ENCODE measurements at places on chromosomes 2 and 18.

DNA sequence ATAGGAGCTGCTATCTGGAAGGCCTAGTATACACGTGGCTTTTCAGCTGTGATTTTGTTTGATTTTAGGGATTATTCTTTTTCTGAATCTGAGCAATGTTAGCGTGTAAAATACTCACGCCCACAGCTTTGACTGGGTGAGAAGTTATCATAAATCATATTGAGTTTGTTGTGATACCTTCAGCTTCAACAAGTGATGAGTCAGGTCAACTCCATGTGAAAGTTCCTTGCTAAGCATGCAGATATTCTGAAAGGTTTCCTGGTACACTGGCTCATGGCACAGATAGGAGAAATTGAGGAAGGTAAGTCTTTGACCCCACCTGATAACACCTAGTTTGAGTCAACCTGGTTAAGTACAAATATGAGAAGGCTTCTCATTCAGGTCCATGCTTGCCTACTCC lies at the start of gene GKN1:
Gene GKN1 (plus strand): TSS at position 386 of the 400 bp plus-strand sequence. CDS start 42 bp downstream, outside the sequence.
- DNase-seq, result no peak

DNA sequence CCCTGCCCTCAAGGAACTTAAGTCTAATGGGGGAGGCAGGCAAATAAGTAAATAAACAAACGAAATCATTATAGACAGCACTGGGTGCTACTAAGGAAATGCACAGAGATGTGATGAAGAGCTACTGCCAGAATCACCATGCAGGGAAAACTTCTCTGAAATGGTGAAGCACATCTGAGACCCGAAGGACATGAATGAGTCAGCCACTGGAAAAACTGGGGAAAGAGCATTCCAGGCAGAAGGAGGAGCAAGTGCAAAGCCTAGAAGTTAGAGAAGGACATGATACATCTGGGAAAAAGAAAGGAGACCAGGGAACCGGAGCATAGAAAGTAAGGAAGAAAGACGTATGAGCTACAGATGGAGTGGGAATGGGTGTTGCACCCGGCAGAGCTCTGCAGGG lies 56.8 kb downstream of the TGFA start:
- no peak for DNase-seq

- DNase-seq, result no peak
Observed at GRCh38 chr2:75238670-75239330, 39.5 kb upstream of the TACR1 start.

GRCh38 chr2:25103287-25103871 lies 61.5 kb downstream of the EFR3B start:
- no peak for DNase-seq

DNA sequence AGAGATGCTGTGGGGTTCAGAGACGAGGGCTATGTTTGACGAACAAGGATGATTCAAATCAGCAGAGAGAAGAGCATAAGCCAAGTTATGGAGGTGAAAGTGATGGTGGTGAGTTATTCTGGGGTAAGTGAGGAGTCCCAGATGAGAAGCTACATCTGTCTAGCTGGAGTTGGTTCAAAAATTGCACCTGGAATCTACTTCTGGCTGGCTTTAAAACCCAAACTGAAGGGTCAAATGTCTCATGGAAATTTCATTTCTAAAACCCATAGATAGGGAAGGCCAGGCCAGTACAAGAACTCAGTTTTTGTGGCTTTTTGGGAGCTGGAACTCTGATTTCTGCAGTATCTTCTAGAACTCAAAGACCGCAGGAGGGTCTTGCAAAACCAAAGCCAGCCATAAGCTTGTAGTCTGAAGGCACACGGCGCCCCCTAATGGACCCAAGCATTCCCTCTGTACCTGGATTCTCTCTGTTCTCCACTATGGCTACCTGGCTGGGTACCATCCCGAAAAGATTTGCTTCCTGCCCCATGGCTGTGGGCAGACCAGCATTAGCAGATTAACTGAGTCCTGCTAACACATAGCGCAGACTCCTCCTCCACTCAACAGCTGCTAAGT lies 229.1 kb upstream of the SLC14A2 start:
- DNase-seq, result no peak

DNA sequence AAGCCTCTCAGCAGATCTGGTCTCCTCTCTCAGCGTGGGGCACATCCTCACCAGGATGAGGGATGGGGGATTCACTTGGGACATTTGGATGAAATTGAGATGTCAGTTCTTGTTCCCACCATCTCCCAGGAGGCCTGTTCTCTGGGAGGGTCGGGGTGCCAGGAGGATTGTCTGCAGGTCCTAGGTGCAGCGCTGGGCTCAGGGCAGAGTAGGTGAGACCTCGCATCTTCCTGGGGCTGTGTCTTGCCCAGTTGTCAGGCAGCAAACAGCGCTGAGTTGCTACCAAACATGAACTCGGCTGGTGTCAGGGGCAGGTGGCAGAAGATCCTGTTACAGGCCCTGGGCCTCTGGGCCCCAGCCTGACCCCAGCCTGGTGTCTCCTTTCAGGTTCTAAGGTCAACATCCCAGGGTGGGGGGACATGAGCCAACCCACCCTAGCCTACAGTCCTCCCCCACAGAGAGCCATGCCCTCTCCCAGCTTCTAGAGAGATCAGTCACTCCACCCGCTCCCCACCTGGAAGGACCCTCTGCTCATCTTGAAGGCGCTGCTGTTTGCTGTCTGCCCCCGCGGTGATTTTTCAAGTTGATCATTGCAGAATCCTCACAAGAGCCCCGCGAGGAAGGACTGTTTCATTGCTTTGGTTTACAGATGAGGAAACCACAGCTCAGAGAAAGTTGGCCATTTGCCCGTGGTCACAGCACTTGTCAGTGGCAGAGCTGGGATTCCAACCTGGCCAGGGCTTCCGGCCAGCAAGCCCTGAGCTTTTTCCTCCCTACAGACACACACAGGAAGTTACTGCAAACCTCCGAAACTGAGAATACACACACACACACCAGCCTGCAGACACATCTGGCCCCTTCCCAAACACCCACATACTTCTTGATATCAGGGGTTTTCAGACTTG lies 83.9 kb downstream of the STPG4 start:
- DNase-seq, result no peak

- no peak for DNase-seq
Observed at GRCh38 chr2:70049255-70049654, 38.0 kb upstream of the PCBP1 start.

GRCh38 chr2:154692927-154693326 lies 5.6 kb upstream of the KCNJ3 start:
- no peak for DNase-seq

- no peak for DNase-seq
Observed at GRCh38 chr2:191636235-191636543, 41.7 kb upstream of the NABP1 start.

- DNase-seq, result no peak
Observed at GRCh38 chr2:38116762-38117161, 40.8 kb upstream of the CYP1B1 start.

DNA sequence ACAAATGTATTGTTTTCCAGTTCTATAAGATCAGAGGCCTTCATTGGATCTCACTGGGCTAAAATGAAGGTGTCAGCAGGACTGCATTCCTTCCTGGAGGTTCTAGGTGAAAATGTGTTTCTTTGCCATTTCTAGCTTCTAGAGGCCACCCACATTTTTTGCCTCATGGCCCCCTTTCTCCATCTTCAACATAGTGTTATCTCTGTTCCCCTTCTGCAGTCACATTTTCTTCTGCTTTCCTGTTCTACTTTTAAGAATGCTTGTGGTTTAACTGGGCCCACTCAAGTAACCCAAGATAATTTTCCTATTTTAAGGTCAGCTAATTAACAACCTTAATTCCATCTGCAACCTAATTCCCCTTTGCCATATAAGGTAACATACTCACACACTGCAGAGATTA lies 36.1 kb downstream of the METTL21A start:
- DNase-seq, result no peak

DNA sequence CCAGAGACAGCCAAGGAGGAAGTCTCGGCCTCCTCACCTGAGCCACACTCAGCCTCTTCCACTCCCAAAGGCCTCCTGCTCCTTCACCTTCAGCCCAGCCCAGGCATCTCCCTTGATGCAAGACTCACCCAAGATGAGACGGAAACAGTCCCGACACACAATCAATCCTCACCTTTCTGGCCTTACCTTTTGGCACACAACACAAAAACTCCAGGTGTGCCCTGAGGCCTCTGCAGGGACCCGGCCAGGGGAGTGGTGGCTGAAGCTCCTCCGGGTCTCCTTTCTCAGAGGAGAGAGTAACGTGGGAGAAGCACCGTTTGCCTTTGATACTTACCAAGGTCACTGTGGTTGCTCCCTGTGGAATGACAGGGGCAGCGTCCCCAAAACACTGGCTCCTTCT lies 23.8 kb upstream of the EFHD1 start:
- no peak for DNase-seq

DNA sequence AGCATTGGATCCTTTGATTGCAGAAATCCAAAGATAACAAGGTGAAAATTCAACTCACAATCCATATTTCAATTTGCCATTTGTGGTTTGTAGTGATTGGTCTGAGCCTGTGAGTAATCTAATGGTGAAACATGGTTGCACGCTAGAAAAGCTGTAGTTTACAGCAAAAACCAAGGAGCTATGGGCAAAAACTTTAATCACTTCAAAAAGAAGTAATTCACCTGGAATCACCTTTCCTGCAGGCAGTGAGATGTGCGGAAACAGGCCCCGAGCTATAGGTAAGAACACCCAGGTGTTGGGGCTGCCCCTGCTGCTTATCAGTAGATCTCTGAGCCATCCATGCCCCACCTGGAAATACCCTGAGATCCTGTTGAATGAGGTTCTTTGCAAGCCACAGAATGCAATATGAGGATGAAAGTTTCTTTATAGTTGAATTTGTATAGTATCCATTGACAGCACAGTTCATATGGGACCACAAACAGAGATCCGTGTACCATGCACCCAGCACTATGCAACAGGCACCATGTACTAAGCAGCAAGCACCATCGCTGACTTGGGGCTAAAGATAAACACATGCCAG lies 208.2 kb downstream of the SPP2 start:
- no peak for DNase-seq

DNA sequence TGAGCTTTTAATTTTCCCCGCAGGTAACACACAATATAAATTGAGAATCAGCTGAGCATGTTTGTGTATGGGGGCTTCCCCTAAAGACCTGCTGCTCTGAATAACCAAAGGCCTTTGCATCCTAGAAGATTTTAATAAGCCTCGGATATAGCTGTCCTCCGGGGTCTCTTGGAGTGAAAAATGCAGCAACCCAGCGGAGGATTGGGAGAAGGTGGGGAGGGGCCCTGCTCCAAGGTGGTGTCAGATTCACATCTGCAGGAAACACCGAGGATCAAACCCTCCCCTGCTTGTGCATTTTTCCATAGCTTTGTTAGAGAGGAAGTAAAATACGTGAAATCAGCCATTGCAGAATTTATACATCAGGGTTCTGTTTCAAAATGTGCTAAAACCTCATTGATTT lies 63.0 kb upstream of the OTOF start:
- DNase-seq, result no peak

DNA sequence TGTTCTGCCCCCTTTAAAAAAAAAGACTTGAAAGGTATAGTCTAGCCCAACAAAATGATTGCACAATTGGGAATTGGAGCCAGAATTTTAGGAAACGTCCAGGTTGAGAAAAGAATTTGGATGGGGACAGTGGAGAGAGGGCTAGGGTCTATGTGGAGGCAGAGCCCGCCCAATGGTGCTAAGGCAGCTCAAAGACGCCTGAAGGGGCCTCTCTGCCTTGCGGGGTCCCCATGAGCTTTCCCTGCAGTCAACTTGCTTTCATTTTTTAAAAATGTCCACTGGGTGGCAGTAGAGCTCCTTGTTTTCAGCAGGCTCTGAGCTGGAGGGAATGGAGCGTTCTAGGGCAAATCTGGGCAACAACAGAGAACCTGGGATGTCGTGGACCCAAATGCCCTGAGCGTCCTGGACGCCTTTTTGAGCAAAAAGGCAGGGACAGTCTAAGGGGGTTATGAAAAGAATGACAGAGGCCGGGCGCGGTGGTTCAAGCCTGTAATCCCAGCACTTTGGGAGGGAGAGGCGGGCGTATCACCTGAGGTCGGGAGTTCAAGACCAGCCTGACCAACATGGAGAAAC lies 40.2 kb upstream of the ITM2C start:
- no peak for DNase-seq

DNA sequence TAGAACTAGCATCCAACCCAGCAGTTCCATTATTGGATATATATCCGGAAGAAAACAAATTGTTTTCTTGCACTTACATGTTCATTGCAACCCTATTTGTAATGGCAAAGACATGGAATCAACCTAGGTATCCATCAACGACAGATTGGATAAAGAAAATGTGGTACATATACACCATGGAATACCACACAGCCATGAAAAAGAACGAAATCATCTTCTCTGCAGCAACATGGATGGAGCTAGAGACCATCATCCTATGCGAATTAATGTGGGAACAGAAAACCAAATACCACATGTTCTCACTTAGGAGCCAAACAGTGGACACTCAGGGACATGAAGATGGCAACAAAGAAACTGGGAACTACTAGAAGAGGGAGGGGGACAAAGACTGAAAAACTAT lies 352.7 kb downstream of the CDH2 start:
- DNase-seq, result no peak

DNA sequence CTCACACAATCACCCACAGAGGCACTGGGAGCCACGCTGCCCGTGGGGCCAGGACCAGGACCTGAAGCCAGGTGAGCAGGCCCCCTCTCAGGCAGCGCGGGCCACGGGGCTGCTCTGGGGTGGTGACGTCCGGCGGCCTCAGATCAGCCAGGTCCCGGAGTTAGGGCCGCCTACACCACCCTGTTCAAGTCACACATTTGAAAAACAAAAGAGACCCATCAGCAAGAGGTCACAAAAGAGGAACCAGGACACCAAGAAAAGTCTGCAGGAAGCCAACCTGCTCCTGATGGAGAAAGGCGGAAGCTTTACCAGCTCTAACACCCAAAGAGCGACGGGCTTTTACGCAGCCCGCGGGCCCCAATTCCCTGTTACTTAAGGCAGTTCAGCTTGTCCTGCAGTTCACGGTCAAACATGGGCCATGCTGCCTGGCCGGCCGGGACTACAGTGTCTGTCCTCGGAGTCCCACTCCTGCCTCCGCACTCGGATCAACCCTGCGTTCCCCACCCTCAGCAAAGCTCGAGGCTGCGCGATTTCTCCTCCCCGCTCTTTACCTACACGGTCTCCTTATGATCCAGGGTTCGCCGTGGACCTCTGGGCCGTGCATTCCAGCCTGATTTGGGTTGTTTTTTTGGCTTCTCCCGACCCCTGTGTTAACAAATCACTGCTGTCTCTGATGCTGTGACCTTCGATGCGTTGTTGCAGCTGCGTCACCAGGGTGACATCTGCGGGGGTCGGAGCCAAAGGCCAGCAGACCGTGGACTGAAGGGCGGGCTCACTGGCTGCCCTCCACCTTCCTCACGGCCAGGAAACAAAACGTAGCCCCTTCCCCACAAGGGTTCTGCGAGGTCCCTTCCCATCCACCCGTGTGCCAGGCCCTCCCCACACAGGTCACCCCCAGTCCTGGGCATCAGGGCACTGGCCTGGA lies 31.0 kb downstream of the SNORC start:
- no peak for DNase-seq

Data from esophagus squamous epithelium (tissue), 5 donors.